ENCODE measurements at places on chromosomes 11 and 22. TPM values are rescaled to one million over a fixed set of nuclear protein-coding genes. Genes with fewer than 3 reads are reported as not detected.
A peak's percentile ranks its signal among the peaks of the same experiment; 100 is the strongest.

DNA sequence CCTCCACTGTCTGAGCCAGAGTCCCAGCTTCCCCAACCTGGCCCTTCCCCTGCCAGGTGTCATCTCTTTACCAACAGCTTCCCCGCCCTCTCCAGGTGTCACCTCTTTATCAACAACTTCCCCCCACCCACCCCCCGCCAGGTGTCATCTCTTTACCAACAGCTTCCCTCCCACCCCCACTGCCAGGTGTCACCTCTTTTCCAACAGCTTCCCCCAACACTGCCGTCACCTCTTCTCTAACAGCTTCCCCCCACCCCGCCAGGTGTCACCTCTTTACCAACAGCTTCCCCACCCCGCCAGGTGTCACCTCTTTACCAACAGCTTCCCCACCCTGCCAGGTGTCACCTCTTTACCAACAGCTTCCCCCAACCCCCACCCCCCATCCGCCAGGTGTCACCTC lies 29.8 kb upstream of the TTLL12 start:
- DNase-seq, result no peak

ST3GAL4 gene
- 5.9 TPM for polyA plus RNA-seq

- DNase-seq, result no peak
These were observed 77.0 kb downstream of the PRMT3 start for GRCh38 chr11:20464518-20464917.

SCN4B gene
- polyA plus RNA-seq, result not detected

DHCR7 gene
- 17.7 TPM for polyA plus RNA-seq

DNA sequence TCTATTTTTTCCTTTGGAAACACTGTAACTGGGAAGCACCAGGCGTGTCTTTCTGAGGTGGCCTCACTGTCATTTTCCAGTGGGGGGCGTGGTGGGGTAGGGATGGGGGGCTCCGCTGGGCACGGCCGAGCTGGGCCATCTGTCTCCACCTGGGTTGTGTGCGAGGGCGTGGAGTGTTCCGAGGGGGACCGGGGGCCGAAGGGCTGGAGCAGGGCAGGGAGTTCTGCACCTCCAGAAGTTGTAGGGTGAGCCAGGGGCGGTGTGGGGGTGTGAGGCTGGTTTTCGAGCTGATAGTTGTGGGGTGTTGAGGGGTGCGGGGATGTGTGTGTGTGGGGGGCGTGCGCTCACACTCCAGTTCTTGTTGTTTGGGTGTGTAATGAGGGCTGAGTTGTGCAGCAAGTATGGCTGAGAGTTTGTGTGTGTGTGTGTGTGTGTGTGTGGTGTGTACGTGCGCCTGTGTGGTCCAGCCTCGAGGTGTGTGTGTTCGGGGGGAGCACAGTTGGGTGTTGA lies 10.8 kb downstream of the YPEL4 start:
- DNase-seq, result no peak

- DNase-seq, result no peak
These were observed 1.6 kb upstream of the DDX10 start for GRCh38 chr11:108663154-108663877.

DNA sequence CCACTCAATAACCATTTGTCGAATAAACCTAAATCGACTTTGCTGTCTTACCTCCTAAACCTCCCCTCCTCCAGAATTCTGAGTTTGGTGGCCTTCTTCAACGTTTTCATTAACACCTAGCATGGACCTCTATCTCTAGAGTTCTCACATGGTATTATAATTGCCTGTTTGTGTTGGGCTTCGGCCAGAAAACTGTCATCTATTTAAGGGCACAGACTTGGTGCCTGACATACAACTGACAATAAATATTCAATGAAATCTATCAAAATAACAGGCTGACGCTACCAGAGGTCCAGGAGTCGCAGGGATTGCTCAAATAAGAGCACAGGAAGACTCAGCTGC lies 687 bp downstream of the ALKBH8 start:
- no peak for DNase-seq

FOLH1 gene
- polyA plus RNA-seq, result not detected

GRCh38 chr11:13119361-13119760 lies 110.2 kb downstream of the RASSF10 start:
- DNase-seq, result no peak

MRGPRF gene
- polyA plus RNA-seq, result not detected

GRCh38 chr11:72037554-72038311 lies 39.0 kb downstream of the IL18BP start:
- DNase-seq, result no peak

FGF4 gene
- not detected for polyA plus RNA-seq

GRCh38 chr11:122720107-122720881 lies 64.8 kb downstream of the UBASH3B start:
- no peak for DNase-seq

DNA sequence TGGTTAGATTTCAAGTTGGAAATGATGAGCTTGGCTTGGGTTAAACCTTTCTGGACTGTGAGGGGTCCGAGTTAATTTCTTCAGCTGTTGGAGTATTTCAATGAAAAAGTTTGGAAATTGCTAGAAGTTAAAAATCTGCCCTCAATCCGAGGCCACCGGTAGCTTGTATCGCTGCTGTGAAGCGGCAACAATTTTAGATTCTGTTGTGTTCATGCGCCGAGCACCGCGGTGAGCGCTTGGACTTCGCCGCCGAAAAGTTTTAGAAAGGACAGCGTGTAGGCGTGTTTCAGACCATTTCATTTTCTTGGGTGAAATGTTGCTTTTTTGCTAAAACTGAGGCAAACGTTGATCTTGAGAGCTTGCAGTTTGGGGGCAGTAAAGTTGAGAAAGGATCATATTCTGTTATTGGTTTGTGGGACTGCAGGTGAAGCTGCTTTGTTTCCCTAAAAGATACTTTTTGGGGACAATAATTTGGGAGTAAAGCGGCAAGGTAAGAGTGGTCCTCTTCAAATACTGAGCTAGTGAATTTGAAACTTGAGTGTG lies 928 bp downstream of the FBXO7 start:
- DNase-seq, result no peak

SCGB1A1 gene
- polyA plus RNA-seq, result not detected

- DNase-seq, result no peak
These were observed 581 bp upstream of the FBXO3 start for GRCh38 chr11:33774736-33775466.

GRCh38 chr22:39089928-39090327 lies 7.1 kb upstream of the APOBEC3H start:
- DNase-seq, result no peak

RDX gene
- 14.3 TPM for polyA plus RNA-seq

DNA sequence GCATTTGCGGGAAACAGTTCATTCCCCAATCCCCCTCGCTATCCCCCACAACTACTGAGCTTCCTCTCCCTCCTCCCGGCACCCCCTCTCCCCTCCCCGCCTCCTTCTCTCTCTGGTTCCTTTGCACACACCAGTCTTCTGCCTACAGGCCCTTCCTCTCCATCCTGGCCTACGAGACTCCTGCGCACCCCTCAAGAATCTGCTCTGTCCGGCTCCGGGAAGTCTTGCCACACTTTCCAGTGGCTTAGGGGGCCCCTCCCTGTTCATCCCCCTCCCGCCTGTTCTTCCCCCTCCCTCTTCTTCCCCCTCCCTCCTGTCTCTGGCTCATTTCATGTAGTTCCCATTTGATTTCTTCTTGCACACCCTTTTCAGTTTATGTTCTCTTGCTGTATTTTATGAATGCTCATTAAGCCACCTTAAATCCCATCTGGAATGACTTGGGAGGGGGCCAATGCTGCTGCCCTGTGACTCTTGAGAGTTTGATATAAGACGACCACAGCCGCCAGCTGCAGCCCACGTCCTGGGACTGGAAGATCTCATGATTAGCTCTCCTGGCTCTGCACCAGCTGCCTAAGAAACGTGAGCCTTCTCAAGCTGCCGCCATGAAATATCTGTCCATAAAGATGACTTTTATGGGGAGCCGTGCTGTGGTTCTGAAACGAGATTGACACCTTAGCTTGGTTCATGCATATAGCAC lies 50.9 kb downstream of the RPS6KA4 start:
- DNase-seq, result no peak

GRCh38 chr11:59152312-59152951 lies 9.8 kb downstream of the FAM111A start:
- no peak for DNase-seq

DNA sequence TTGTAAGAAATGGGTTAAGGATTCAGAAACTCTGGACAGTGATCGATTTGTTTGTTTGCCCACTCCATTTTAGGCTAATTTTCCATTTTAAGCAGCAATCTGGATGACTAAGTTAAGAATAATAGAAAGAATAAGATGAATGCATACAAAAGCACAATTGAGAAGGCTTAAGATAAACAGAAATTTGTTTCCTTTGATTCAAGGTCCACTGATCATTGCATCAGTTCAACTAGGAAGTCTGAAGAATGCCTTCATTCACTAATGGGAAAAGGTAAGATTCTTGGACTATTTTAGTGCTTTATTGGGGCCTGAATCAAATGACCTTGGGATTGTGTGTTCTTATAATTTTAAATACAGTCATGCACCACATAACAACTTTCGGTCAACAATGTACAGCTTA lies 140.8 kb downstream of the CADM1 start:
- no peak for DNase-seq

- no peak for DNase-seq
These were observed 14.2 kb downstream of the ARRB1 start for GRCh38 chr11:75337195-75337654.

DNA sequence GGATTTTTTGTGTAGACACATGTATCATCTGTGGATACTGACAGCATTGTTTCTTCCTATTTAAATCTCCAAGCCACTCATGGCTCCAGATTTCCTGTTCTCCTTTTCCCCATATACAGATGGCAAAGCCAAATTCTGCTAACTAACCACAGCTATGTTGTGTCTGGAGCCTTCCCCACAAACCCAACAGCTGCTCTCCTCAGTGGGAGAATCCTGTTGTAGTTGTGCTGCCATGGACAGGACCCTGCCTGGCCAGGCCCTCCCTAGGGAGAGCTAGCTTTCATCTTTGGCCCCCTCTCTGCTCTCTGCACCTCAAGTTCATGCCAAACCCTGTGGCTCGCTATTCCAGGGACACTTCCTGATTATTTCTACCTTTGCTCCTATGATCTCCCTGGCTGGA lies 106.4 kb upstream of the CCDC90B start:
- DNase-seq, result no peak

- peak; percentile 78 for DNase-seq
These were observed 753 bp downstream of the STX3 start for GRCh38 chr11:59755701-59756557.

- no peak for DNase-seq
These were observed 64.5 kb downstream of the MPPED1 start for GRCh38 chr22:43476341-43476740.

HBE1 gene
- polyA plus RNA-seq, result not detected

GRCh38 chr11:92879086-92879485 lies 90.4 kb upstream of the MTNR1B start:
- no peak for DNase-seq

- no peak for DNase-seq
These were observed 11.7 kb upstream of the SMPD1 start for GRCh38 chr11:6378640-6378989.

- no peak for DNase-seq
These were observed 1.6 kb downstream of the KCNJ1 start for GRCh38 chr11:128865490-128865889.

FOLR2 gene
- not detected for polyA plus RNA-seq

DNA sequence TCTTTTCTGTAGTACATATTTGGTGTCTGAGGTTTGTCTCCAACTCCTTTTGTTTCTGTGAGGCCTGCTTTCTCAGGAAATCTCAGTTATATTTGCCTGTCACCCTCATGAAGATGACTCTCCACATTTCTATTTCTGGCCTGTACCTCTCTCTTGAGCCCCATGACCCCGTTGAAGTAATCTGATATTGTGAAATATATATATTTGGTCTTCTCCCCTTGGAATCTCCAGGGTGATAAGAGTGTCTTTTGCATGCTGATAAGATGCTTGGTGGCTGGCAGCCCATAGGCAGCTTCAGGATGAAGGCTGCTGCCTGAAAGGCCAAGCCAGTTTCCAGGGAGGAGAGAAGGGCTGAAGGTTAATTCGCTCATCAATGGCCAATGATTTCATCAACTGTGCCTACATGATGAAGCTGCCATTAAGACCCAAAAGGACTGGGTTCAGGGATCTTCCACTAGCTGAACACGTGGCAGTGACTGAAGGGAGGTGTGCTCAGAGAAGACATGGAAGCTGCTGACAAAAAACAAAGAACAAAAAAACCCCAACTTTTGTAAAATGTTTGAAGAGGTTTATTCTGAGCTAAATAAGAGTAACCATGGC lies 67.4 kb downstream of the MICAL2 start:
- no peak for DNase-seq

NRIP3 gene
- polyA plus RNA-seq, result 0.99 TPM

DNA sequence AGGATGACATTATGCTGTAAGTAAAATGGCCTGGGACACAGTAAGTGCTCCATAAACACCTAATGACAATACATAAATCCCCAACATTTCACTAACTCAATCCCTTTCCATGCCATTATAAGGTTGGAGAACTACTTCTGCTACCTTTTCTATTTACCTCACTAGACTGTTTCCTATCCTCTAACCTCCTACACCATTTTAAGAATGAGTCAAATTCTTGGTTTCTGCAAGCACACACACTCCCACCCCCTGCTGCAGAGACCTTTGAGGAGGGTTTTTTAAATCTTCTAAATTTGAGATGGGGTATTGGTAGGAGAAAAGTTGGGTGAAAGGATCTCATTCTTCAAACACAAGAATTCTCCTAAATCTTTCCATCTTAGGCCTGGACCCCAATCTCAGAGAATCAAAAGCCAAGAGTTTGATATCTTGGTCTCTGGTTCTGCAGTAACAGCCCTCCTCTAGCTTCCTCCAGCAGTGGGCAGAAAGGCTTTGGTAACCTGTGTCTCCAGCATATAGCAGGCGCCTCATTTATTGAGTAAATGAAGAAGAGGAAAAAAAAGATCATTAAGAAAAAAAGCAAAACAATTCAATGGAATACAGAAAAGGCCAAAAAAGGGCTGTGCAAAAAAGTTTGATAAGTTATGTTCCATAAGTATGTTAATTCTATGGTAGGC lies 42.3 kb downstream of the SYTL2 start:
- DNase-seq, result no peak

GRCh38 chr22:46574438-46574992 lies 37.1 kb upstream of the CELSR1 start:
- DNase-seq, result no peak

DNA sequence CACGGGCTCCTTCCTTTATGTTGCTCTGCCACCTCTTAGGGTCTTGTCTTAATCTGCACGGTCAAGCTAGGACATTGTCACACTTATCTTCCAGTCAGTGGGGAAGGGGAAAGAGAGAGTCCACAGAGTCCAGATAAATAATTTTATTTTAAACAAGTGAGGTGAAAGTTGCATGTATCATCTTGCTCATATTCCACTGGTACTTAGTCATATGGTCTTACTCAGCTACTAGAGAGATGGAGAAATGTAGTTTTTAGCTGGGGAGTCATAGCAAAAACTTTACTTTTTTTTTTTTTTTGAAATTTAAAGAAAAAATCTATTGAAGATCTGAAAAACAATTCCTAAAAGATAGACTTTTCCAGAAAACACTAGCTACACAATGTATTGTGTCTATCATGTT lies 29.0 kb downstream of the PDE3B start:
- no peak for DNase-seq

- no peak for DNase-seq
These were observed 48.2 kb downstream of the CSF2RB start for GRCh38 chr22:36961626-36962025.

DNA sequence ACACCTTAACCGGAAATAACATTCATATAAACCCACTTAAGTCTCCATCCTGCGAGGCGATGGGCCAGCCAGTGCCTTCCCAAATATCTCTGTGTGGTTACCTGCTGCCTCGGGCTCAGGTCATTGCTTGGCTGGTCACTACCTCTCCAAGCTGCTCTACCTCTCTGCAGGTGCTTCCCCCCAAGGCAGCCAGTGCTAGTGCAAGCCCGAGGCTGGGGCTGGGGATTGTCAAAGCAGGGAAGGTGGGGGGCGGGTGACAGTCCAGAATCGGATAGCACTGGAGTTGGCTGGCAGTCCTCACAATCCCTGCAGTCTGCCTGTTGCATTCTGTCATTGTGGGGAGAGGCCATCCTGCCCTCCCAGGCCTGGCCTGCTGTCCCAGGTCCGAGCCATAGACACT lies 11.1 kb downstream of the MCHR1 start:
- no peak for DNase-seq

Measured in CD4-positive, alpha-beta memory T cell (primary cell).